Stimulated activated CD8-positive, alpha-beta memory T cell treated with anti-CD3 and anti-CD28 coated beads, Interleukin-2, amount 100 ng/mL, for 1 hour (primary cell): ENCODE measurements at places on chromosomes 1 and 21.

- no peak for DNase-seq
Measured at GRCh38 chr1:21633992-21634805, 35.0 kb downstream of the RAP1GAP start.

DNA sequence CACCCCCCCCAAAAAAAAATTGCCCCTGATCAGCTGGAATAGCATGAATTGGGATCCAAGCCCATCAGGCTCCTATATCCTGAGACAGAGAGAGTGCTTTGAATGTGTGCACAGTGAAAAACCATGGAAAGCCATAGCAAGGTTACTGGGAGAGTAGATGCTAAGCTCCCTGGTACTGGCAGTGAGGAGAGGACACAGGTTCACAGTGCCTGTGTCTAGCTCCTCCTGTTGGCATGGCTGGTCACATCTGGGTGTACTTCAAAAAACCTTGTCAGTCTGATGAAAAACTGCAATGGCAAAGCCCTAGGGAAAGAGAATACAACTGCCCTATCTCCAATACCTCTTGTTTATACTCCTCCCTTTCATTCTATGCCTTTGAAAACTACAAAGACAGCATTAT, 12.9 kb downstream of the COPA start:
- no peak for DNase-seq

DNA sequence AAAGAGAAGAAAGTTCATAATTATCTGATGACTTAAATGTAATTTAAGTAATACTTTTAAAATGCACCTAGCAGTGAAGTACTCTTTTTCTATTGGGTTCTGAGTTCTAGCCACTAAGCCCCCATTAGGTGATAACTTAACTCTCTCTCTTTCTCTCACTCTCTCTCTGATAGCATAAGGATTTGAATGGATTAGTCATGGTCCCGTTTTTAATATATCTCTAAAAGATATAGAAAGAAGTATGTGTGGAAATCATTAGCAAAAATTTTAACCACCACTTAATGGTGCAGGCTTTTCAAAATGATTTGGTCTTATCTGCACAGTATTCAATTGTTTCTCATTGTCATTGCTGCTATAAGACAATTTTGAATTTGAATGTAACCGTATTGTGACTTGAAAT, 78.2 kb downstream of the RWDD3 start:
- DNase-seq, result no peak

GRCh38 chr1:227893300-227893948, 54.3 kb downstream of the WNT9A start:
- DNase-seq, result no peak

- no peak for DNase-seq
Measured at GRCh38 chr1:223319905-223320580, 43.9 kb downstream of the SUSD4 start.

GRCh38 chr1:161707503-161707902, 474 bp downstream of the FCRLA start:
- no peak for DNase-seq

GRCh38 chr1:33903210-33903589, 39.3 kb downstream of the HMGB4 start:
- no peak for DNase-seq

GRCh38 chr1:245754463-245754961, 599.7 kb downstream of the KIF26B start:
- no peak for DNase-seq

DNA sequence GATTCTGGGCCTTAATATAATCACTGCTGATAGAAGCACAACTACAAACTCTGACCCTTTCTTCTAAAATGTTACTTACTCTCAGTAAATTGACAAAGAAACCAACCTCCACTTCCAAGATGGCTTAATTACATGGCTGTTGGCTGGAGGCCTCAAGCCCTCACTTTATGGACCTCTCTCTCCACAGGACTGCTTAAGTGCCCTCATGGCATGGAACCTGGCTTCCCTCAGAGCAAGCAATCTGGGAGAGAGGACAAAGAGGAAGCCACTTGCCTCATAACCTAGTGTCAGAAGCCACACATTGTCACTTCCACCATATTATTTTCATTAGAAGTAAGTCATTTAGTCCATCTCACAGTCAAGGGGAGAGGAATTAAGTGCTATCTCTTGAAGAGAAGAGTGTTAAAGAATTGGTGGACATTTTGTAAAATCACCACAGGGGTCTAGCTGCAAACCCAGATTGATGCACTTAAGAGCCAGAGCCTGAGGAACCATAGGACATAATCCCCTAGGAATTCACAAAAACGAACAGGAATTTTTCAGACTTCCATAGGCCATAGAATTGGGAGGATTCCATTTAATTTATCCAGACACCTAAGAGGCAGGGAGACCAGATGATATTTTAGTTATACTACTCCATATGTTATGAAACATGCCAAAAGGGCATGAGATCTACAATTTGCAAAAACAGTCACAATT, 97.5 kb upstream of the TNFSF4 start:
- DNase-seq, result no peak
